ENCODE measurements at places on chromosomes 1 and 21.
A peak's percentile ranks its signal among the peaks of the same experiment; 100 is the strongest.

- no peak for DNase-seq
Measured at GRCh38 chr1:232617237-232617636, 12.7 kb downstream of the SIPA1L2 start.

DNA sequence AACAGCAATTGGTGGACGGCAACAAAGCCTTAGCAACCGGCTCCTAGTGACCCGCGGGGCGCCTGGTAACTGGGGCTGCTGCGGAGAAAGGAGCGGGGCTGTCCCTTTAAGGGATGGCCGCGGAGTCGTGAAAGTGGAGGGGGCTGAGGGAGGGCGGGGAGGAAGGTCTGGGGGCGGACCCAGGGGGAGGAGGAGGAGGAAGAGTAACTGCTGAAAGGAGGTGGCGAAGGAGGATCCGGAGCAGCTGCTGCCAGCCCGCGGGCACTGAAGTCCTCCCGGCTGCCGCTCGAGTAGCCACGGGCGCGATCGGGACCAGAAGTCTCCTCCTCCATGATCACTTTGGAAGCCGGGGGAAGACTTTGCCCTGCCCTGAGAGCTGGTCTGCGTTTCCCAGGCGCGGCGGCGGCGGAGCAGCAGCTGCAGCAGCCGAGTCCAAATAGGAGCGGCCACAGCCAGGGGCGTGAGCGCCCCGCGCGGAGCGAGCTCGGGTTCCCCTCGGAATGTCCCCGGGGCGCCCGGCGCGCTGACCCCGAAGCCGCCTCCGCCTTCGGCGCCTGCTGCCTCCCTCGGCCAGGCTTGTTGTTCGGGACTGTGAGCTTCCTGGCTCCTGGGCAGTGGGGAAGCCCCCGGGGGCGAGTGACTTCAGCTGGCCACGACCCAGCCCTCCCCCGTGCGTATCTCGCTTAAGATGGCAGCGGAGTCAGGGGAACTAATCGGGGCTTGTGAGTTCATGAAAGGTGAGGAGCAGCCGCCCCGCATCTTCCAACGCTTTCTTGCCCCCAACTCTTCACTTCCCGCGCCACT is at the start of gene CDC14A:
Gene CDC14A (plus strand): TSS at position 240 of the 804 bp plus-strand sequence. CDS start 449 bp downstream, at position 689.
- DNase-seq = peak; percentile 88

DNA sequence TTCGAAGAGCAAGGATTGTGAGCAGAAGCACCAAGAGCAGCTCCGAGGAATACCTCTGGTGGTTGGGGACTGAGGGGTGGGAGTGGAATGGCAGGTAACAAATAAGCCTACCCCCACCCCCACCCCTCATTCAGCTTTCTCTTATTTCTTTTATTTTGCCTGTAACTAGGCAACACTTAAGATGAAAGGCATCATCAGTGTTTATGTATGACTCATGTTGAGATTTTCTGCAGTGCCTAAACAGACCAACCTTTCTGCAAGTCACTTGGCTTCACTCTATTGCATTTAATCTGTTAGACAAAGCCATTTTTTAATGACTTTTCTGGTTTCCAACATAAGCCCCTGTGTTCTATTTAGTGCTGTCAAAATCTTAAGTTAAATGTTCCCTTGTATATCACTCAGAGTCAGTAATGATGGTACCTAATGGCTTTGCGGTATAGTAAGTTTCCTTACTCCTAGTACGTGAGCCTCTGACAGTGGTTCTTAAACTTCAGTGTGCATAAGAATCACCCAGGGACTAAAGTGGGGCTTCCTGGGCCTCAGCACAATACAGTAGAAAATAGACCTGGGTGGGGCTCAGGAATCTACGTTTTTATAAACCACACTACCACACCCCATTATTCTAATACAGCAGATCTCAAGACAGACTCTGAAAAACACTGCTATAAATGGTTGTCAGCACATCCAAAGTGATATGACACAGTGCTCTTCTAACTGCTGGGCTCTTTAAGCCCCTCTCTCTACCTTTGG is 19.9 kb downstream of the CASQ2 start:
- no peak for DNase-seq

GRCh38 chr1:62401034-62401760 is 35.7 kb upstream of the USP1 start:
- no peak for DNase-seq

DNA sequence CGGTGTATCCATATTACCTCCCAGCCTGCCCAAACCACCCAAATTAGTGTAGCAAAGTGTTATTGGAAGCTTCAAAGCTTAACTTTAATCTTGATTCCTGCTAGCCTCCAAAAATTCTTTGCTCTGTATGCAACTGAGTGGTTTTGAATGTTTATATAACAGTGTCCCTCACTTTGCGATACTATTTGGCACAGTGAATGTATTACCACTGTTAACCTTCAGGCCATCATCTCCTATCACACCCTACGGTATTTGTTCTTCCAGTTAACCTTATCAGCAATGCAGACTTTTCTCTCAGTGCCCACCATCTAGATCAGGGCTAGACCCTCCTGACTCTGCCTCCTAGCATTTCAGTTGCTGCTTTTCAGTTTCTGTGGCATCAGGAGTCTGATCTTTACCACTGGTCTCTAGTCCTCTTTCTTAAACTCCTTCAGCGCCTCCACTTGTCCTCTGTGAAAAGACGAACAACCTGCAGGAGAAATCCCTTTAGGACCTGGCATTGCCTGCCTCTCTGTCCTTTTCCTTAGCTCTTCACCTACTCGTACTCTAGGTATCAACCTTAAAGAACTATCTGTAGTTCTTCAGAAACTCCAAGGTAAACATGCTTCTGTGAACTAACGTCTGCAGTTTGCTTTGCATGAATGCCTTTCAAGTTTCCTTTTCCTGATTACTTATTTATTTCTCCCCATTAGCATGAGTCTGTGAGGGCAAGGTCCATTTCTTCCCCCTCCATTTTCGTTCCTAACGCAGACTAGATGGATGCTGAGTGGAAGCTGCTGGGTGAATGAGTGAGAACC is 71.7 kb downstream of the SNX7 start:
- DNase-seq = no peak

DNA sequence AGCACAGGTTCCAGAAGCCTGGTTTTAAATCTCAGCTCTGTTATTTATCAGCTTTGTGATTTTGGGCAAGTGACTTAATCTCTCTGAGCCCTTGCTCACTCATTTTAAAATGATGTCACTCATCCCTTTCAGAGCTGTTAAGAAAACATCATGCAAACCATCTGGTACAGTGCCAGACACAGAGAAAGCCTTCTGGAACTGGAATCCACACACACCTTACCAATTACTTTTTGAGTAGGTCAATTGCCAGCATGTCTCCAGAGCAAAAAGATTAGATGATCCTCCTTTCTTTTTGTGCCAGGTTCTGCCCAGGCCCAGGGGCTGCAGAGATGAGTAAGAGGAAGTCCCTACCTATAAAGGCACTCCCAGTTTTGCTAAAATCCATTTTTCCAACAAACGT is 61.3 kb downstream of the ROR1 start:
- no peak for DNase-seq

DNA sequence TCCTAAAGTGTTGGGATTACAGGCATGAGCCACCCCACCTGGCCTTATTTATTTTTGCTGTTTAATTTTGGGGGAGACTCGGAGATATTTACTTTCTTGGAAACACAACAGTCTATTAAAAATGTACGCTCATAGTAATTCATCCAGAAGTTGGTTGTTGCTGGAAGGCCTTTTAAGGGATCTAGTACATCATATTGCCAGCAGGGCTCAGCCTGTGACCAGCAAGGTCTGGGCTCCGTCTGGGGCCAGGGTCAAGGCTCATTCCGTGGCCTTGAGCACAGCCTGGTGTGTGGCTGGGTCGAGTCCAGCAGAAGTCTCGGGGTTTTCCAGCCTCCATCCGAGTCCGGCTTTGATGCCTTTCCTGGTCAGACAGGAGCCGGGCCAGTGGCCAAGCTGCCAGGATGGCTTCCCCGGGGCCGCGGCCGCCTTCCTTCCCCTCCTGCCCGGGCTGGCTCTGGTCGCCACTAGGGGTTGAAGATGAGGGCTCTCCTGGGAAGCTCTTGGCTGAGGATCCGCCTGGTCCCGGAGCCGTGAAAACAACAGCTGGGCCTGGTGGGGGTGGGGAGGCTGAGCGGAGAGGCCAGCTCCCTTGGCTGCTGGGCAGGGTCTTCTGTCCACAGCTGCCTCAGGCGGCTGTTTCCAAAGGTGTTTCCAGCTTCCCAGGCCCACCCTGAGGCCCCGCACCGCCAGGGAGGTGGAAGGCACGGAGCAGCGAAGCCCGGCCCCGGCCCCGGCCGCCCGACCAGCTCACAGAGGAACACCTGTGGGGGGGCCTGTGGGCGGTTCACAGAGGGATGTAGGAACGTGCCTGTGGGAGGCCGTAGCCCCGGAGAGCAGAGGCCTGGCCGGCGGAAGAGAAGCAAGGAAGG is 5.1 kb upstream of the VWA1 start:
- DNase-seq = no peak

GRCh38 chr1:24673341-24673740 is 30.2 kb downstream of the SRRM1 start:
- no peak for DNase-seq

DNA sequence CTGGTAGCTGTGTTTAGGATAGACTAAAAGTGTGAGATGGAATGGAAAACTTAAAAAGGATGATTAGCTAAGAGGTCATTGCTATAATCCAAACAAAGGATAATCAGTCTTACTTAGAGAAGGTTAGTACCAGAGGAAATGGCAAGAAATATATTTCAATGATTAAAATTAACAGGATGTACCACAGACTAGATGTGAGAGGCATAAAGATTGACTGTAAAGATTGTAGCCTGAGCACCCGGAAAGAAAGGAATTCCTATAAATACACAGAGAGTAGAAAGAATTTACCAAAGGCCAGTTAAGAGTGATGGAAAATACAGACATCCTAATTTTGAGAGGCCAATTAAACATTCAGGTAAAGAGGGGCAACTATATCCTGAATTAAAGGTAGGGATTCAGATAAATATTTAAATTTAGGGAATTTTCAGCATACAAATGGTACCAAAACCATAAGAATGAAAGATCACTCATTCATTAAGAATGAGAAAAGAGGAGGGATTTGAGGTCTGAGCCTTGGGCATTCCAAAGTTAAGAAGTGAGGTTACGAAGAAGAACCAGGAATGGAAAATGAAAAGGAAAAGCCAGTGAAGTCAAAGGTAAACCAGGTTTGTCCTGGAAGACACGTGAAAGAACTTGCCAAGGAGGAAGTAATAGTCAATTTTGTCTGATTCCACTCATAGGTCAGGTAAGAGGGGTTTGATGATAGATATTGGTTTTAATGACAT is 46.4 kb upstream of the RGS1 start:
- no peak for DNase-seq

- DNase-seq = no peak
Measured at GRCh38 chr1:34792868-34793727, at the start of gene GJA4. TSS of gene GJA4 (plus strand) at chr1:34792999. CDS start at chr1:34794214, 1,215 bp downstream.

DNA sequence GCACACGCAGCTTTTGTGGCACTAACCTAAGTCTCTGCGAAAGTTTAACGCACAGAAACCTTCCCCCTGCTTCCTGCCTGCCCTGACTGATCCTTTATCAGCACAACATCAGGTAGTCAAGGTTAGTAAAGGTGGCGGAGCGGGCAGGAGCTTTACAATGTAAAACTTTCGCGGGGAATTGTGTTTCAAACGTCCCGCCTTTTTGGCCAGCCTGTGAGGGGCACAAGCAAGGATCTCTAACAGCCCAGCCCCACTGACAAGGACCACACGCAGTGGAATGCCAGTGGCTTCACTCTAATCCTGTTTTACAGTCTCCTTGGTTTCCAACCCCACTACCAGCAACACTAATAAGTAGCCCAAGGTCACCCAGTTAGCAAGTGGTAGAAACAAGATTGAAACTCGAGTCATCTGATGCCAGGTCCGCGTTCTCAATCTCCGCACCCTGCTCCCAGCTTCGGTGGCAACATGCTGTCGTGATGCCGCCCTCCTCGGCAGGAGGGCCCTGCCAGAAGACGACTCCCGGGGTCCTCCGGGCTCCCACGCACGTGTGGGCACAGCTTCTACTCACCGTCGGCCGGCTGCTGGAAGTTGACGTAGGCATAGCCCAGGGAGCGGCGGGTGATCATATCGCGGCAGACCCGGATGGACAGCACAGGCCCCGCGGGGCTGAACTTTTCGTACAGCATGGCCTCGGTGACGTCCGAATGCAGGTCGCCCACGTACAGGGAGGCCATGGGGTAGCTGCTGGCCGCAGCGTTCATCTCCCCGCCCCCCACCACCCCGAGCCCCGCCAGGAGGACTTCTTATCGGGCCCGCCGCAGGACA is 1.2 kb downstream of the PABPC4 start:
- DNase-seq = no peak

DNA sequence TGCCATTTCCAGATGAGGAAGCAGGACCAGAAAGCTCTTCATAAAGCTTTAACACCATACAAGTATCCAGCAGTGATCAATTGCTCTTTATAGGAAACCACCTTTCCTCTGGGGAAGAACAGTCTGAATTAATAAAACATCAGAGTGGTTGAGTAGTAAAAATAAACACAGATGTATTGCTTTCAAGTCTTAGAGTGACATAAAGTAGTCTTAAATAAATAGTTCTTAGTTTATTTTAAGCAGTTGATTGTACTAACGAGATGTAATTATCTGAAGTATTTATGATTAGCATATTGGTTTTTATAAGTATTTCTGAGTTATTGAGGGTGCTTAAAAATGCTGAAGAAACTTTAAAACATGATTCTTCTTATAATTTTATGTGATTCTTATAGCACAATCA is 67.0 kb downstream of the PRKAA2 start:
- no peak for DNase-seq

DNA sequence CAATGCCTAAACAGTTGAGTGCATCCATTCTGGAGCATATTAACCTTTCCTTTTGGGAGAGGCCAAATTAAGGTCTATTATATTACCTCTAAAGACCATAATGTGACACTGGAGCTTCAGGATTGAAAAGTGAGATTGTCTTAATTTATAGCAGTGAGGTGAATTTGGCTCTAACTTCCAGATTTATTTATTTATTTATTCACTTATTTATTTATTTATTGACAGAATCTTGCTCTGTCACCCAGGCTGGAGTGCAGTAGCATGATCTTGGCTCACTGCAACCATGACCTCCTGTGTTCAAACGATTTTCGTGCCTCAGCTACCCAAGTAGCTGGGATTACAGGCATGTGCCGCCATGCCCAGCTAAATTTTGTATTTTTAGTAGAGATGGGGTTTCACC is 19.1 kb downstream of the ZCCHC17 start:
- DNase-seq = no peak

DNA sequence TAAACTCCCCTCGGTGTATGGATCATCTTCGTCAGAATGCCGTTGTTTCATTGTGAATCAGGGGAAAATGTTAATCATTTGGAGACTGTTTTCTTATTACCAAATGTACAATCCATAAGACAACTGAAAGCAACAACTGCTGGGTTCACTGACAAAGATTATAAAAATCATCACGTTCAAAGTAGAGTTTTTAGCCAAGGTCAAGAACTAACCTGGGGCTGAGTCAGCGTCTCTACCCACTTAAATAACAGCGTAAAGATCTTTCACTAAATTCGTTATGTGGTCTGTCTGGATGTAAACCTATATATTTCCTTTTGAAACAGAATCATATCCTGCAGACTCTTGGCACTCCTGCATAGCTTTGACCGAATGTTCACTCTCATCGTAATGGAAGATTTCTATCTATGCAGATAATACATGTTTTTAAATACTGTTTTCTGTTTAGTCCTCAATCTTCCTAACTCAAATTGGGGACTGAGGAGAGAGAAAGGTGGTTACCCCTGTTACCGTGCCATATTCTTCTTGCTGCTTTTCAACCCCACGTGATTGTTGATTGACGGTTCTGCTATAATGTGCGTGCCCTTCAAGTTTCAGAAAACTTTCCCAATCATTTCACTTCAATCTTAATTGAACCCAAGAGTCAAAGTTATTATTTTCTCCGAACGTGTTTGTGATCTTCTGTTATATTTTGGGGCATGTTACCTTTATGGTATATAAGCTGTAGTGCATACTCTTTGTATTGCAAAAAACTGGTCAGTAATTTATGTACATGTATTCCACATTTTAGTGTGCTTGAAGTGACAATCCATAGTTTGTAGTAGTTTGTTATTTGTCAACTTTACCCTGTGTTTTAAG is 15.6 kb upstream of the NCMAP start:
- DNase-seq = no peak

Data from HuH-7 (cell line).